Stimulated activated CD4-positive, alpha-beta T cell treated with anti-CD3 and anti-CD28 coated beads, Interleukin-4, amount 100 ng/mL, for 1 hour (primary cell): ENCODE measurements at places on chromosomes 2 and 18.
A peak's percentile ranks its signal among the peaks of the same experiment; 100 is the strongest.

DNA sequence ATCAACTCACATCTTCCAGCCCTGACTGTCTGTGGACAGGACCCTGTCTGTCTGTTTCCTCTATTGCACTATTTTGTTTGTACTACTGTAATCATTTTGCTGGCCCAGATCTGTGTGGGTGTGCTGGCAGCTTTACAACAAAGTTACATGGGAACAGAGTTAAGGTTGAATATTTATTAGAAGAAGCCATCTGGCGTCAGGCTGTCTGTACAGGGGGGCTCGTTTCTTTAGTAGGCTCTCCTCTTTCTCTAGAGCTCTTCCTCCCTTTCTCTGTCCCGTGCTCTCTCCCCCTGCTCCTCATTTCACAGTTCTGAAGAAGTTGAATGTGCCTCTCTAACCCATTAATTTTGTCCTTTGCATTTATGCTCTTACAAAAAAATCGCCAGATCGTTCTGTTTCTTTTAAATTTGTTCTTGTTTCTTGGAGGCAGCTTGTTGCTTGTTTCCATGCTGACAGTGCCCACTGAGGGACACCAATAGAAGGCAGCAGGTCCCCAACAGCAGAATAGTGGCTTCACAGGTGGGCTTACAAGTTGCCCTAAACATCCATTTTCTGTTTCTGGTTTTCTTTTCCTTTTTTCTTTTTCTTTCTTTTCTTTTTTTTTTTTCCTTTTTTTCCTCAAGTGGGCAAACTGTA is 315.2 kb upstream of the ZEB2 start:
- no peak for DNase-seq

DNA sequence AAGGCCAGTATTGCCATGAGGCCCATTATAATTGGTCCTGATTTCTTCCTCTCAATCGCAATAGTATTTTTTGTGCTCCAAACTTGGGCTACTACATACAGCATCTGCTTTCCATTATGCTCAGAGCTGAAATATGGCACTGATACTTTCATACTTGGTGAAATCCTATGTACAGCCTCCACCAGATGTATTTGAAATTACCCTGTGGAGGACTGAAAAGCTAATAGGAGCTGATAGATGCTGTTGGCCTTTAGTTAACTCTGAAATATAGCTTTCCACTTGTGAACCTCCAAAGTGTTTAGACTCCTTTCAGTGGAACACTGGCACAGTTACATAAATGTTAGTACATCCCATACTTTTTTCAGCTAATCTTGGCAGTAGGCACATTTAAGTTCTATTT is 205.7 kb downstream of the NEDD4L start:
- DNase-seq: no peak

- no peak for DNase-seq
Measured at GRCh38 chr2:3154146-3154545, 223.5 kb downstream of the EIPR1 start.

DNA sequence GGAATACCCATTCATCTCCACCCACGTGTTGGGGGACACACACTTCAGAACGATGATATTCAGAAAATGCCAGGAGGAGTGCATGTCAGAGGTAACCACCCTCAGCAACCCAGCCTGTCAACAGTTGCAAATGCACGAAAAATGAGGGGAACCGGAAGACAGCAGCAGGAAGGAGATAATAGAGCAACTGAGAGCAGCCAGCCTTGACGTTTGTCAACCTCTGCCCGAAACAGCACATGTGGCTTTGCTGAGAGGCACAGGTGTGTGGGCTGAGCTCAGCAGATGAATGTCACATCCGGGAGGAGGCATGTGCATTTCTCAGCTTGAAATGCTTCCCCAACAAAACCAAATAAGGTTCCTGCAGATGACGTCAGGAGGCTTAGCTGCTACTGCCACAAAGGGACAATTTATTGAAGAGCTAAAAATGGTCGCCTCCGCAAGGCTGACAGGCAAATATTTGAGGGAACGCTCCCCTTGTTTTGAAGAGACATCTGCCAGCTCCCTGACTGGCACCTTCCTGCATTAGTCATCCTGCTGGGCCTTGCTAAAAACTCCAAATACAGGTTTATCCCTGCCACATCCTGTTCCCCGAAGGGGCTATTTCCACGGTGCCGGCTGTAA is 419.0 kb downstream of the NBAS start:
- DNase-seq: peak; percentile 71

DNA sequence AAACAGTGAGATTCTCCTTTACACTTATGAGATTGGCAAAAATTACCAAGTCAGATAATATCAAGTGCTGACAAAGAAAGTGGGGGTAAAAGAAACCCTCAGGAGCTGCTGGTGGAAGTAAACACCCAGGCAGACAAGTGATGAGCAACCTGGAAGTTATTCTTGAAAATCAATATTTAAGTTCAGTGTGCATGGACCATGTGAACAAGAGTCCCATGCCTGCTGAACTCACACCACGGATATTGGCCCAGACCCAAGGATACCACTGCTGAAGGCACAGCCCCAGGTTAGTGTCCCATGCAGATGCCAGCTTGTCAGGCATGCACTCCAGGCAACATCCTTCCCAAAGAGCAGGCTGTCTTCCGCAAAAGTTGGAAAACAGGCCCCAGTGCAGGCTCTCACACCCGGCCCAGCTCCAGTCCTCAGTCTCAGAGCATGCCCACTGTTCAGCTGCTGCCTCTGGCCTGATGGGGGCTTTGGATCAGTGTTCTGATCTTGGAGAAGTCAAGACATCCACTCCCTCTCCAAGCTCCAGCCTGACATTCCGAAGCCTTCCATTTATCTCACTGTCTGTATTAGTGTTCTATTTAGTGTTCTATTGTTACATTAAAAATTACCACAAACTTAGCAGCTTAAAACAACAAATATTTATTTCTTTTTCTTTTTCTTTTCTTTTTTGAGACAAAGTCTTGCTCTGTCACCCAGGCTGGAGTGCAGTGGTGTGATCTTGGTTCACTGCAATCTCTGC is 70.0 kb downstream of the HS1BP3 start:
- no peak for DNase-seq

DNA sequence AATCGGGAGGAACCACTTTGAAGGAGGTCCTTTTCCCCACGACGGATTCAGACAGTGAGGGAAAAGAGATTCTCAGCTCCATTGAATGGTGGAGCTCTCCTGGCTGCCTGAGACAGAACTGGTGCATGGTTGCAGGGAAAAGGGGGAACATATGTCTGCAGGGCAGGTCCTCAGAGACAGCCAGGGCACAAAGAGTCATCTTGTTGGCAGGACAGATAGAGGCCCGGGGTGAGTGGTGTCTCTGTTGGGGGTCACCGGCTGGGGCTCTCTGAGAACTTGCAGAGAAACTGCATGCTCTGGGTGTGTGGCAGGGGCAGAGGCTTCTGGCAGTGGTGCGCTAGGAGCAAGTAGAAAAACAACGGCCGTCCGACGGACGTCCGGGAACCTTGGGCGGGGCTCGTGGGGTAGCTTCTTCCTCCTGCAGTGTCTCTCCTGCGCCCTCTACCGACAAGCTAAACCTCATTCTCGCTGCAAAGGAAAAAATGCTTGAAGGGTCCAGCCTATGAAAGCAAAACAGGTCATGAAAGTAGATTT is 94.3 kb downstream of the CDCA7 start:
- DNase-seq: peak; percentile 50

- DNase-seq: no peak
Measured at GRCh38 chr18:54033052-54033451, 191.4 kb downstream of the MBD2 start.

DNA sequence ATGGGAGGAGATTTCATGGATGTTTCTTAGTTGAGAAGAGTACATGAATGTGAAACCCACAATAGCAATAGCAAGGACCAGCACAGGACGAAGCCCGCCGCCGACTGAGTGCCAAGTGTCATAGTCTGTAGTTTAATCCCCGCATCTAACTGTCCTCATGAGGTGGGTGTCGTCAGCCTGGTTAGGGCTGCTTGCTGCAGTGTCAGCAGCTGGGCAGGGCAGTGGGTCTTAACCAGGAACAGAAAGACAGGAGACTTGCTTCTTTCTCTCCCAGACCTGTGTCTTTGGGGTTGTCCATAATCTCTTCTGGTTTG is 146.6 kb downstream of the VAPA start:
- DNase-seq: no peak

DNA sequence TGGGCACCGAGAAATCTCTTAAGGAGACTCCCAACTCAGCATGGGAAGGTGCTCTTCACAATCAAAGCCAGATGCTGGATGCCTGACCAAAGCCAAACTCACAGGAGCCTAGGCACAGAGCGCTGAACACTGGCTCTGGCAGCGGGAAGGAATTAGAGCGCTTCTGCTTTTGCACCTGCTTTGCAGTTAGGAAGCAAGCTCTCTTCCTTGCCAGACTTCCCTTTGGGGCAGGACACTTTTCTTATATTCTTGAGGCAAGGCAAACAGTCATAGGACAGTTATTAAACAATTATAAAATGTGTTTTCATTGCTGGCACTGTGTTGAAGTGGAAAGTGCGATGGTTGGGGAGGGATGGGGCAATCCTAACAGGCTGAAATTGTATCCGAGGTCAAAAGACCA is 79.6 kb upstream of the DNMT3A start:
- no peak for DNase-seq

DNA sequence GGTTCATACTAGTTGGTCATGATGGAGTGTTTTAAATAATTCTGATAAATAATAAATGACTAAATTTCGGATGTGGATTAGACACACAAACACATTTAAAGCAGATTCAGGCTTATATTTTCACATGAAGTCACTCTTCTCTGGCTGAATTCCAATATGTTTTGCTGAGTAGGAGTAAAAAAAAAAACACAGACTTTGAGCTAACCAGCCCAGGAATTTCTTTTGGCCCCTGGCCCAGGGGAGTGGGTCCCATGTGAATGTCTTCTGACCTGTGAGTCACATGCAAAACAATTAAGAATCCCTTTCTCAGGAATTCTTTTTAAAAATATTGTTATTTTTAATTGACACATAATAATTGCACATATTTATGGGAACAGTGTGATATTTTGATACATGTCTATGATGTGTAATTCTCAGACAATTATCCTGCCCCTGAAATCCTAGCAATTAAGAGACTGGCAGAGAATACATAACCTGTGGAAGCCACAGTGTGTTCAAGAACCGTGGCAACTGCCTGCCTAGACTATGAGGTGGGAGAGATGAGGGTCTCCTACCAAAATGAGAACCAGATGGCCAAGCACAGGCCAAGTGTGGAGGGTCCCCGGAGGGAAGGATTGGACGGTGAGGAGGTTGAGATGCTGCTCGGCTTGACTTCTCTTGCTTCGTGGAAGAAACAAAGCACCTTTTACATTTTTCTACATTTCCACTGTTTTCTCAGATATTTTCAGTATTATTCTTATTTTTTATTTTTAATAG is 236.4 kb downstream of the PIEZO2 start:
- DNase-seq: no peak
